ENCODE measurements at places on chromosomes 6 and 20.

- peak; percentile 48 for DNase-seq
These were observed 7.3 kb upstream of the DOK5 start for GRCh38 chr20:54468082-54468481.

GRCh38 chr6:8657522-8657921, 222.2 kb upstream of the SLC35B3 start:
- DNase-seq, result no peak

DNA sequence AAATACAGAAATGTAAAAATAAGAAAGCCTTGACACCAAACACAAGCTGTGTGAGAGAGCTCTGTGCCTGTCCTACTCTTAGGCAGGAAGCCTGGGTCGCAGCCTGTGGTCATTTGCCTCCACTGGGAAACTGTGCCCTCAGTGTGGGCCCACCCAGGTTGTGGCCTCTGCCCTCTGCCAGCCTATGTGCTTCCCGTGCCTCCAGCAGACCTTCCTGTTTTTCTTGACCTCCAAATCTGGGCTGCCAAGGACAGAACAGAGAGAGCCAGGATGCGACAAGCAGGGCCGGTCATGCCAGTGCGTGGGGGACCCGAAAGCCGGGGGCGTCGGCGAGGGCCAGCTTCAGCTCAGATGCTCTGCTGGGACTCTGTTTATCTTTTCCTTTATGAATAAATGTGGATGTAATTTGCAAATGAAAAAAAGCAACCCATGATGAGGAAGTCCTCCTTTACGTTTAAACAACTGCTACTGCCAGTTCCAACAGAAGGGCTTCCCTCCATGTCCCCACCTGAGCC, 189.2 kb upstream of the EXOC2 start:
- DNase-seq, result no peak

DNA sequence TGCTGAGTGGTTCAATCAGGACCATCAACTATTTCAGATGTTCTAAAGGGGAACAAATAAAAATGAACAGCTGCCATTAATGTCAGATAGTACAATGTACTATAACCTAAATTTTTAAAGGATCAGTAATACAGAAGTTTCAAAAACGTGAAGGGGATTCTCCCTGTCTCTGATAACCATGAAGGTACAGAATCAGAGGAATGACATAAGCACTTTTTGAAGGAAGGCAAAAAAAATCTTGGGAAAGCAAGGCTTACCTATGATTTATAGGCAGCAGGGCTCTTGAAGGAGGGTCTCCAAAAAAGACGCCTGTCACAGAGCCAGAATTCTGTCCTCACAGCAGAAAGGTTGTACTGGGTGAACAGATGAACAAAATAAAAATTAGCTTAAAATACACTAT, 20.1 kb downstream of the DEK start:
- no peak for DNase-seq

DNA sequence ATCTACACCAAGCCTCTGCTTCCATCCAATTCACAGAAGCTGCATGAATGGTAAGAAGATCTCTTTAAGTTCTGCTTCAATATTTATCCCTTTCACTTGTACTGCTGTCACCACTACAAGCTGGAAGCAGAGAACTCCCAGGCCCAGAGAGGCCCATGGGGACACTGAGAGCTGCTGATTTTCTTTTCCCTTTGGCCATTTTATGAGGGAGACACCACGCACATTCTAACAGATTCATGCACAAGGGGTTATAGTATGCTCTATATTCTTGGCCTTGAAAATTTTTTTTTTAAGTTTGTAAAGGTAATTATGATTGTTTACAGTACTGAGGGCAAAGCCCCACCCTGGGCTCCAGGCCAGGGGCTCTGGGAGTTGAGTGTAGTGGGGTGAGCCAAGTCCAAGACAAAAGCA, 88.4 kb downstream of the MYB start:
- no peak for DNase-seq

DNA sequence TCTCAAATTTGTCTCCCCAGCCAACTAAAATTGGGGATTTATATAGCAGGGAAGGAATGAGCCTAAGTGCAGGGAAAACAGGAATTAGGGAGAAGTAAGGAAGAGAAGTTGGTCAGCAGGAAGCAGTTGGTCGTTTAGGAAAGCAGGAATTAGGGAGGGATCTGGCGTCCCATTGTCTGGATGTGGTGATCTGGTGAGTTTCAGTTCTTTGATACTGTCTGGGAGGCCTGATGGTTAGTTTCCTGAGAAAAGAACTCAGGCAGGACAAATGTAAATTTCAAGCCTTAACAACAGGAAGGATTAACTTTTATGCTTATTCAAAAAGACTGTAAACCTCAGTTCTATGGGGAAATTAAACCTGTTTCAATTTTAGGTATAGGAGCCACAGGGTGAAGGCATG, 116.2 kb upstream of the PRL start:
- no peak for DNase-seq

GRCh38 chr20:40329321-40329720, 359.7 kb downstream of the MAFB start:
- no peak for DNase-seq

DNA sequence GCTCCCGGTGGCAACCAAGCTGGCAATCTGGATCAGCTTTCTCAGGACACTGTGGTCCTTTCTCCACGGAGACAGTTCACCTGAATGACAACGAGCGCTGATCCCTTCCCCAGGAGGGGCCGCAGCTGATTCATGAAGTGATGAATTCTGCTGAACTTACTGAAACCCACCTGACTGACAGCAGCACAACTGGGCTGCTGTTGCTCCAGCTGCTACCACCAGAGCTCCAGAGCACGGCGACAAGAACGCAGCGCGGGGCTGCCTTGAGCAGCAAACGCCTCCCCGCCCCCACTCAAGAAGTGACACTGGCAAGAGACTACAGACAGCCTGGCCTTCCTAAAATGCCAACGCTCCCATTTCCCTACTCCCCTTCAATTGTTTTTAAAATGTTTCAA, 10.0 kb downstream of the PXDC1 start:
- DNase-seq, result no peak

GRCh38 chr6:28635547-28636158, 110.0 kb downstream of the GPX5 start:
- no peak for DNase-seq

GRCh38 chr6:35893246-35893645, 27.7 kb downstream of the SRPK1 start:
- no peak for DNase-seq

DNA sequence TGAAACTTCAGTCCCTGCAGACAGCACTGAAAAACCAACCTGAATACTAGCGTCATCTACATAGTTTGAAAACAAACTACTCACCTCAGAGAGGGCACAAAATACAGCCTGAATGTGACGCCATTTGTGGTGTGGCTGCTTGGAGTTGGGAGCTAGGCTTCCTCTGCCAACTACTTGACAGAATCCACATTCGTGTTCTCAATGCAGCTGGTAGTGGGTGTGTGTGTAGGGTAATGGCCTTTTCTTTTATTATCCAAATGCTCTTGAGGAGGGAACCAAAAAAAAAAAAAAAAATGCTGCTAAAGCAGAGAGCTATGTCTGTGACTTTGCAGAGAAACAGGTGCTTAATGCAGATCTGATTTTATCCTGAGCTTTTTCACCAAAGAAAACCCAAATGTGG, 207.8 kb downstream of the OTOR start:
- no peak for DNase-seq

- DNase-seq, result no peak
These were observed 28.7 kb downstream of the SDCBP2 start for GRCh38 chr20:1300083-1300840.

DNA sequence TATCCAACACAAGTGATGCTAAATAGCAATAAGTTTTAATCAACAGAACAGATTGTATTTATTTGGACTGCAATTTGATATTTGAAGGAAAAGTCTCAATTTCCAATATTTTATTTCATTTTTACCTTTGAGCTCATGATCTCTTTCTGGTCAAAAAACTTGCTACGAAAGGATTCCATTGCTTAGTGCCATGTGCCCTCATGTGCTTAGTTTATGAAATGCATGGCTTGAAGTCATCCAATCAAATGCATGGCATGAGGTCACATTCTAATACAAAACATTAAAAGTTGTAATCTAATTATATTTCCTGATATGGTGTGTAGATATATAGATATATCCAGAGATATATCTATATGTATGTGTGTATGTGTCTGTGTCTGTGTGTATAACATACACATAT, 321.2 kb upstream of the ADGRB3 start:
- peak; percentile 27 for DNase-seq

GRCh38 chr6:134245041-134245440, 72.9 kb downstream of the SGK1 start:
- DNase-seq, result no peak

DNA sequence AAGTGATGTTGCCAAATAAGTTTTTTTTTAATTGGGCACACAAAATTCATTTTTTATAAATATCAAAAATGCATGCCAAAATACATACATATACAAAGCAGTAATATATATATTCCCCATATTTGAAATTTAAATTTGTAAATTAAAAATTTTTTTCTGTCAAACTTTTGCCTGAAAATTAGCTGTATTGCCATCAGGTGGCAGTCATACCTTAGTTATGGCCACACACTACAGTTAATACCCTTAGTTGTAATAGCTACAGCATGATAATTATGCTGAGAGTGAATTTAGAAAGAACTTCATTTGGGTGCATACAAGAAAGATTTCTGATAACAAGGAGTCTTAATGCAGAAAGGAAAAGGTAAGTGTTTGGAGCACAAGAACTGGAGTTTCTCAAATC, 46.2 kb upstream of the SDHAF4 start:
- DNase-seq, result no peak

- DNase-seq, result no peak
These were observed 68.0 kb downstream of the FKBP5 start for GRCh38 chr6:35620706-35621105.

- no peak for DNase-seq
These were observed 216.1 kb upstream of the SGK1 start for GRCh38 chr6:134533991-134534390.

- DNase-seq, result no peak
These were observed 92.4 kb downstream of the ASXL1 start for GRCh38 chr20:32450484-32451061.

DNA sequence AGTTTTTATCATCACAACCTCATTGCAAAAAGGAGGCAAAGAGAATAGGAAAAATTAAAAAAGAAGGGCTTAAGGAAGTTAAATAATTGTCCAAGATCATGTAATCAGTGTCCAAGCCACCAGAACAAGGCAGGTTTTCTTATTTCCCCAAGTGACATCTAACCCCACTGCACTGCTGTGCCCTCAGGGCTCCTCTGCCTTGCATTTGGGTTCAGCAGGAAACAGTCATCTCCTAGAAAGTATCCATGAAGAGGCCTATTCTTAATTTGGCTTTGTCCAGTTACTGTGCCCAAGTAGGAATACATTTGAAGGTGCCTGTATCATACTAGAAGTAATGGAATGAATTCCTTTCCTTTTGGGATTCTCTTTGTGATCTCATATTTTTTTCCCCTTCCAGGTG, 10.5 kb downstream of the TMEM14A start:
- DNase-seq, result no peak

- DNase-seq, result no peak
These were observed 1.8 kb downstream of the KCNK5 start for GRCh38 chr6:39227476-39227875.

DNA sequence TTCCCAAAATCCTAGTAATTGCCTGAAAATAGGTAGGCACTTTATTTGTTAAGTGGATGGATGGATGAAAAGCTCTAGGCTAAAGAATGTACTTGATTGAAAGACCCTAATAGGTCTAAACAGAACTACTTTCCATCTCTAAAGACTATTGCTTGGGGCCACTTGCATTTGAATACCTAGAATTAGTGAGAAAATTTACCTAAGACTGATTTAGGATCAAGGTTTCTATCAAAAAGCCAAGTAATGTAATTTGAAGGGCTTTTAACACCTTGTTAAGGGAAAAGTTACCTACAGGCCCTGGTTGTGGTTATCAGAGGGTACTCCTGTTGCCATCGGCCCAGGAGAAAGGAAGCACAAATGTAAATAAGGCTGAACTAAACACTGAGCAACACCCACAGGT, 580.7 kb downstream of the LMBRD1 start:
- DNase-seq, result no peak

DNA sequence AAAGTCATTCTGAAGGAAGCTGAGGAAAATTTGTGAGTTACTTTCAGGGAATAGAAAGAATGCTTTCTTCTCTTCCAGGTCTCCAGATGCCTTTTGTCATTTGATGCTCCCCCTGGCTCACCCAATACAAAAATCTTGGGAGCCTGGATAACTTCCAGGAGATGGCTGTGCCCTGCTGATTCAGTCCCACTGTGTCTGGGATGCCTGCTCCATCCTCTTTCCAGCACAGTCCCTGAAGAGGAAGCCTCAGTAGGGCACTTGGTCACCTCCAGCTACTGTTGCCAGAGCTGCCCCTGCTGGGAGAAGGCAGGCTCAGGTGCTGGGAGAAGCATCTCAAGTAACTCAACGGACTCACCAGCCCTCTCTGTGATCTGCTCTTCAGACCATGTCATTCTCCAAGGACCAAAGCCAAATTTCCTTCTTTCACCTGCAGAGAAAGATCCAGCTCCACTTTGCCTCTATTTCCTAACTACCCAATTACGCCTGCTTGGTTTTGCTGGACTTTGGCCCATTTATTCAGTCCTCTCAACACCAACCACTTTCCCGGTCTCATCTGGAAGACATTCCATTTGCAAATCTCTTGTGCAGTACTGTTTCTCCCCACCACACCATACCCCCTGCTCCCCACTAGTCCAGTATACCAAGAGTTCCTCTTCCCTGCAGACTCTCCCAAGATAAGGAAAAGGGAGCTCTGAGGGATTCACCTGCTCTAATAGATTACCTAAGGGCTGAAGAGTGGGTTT, 53.3 kb downstream of the SLC23A2 start:
- peak; percentile 11 for DNase-seq

- DNase-seq, result peak; percentile 65
These were observed 12.4 kb upstream of the CCN5 start for GRCh38 chr20:44702776-44703175.

- no peak for DNase-seq
These were observed 3.7 kb downstream of the FLRT3 start for GRCh38 chr20:14333721-14334120.

GRCh38 chr6:4128748-4129147, 6.6 kb downstream of the ECI2 start:
- no peak for DNase-seq

GRCh38 chr20:42097741-42098140, 479.6 kb upstream of the CHD6 start:
- no peak for DNase-seq

DNA sequence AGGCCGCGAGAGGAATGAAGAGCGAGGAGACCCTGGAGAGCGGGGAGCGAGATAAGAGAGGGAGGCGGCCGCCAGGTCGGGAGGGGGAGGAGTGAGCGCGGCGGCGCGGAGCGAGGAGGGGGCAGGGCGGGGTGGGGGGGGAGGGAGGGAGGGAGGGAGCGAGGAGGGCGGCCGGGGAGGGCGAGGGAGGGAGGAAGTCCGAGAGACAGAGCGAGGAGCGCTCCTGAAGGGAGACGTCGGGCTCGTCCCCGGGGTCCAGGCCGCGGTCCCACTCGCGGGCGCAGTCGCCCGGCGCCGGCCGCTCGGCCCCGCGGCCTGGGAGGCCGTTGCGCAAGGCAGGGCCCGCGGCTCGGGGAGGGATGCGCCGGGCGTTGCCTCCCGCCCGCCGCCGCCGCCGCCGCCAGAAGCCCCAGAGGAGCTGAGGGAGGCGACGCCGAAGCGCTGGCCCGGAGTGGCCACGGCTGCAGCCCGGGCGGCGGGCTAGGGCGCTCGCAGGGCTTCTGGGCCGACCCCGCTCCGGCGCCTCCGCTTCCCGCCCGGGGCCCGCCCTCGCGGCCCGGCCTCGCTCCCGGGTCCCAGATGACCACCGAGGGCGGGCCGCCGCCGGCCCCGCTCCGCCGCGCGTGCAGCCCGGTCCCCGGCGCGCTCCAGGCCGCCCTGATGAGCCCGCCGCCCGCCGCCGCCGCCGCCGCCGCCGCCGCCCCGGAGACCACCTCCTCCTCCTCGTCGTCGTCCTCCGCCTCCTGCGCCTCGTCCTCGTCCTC, at the start of gene FOXF2:
FOXF2 (plus strand) TSS at position 208 of the 764 bp plus-strand sequence; CDS start at position 580, 372 bp downstream.
- no peak for DNase-seq

- DNase-seq, result no peak
These were observed 48.9 kb downstream of the VTA1 start for GRCh38 chr6:142195862-142196541.

All from NCI-H446 (cell line).